T47D (cell line): ENCODE measurements at places on chromosomes 7 and 10.
A peak's percentile ranks its signal among the peaks of the same experiment; 100 is the strongest.

GRCh38 chr7:28685644-28686417 lies 272.3 kb downstream of the TRIL start:
- peak; percentile 67 for DNase-seq

- no peak for DNase-seq
Observed at GRCh38 chr7:133052401-133052756, 29.5 kb downstream of the CHCHD3 start.

GRCh38 chr10:16788125-16788524 lies 29.1 kb downstream of the RSU1 start:
- no peak for DNase-seq

GRCh38 chr10:95841661-95842498 lies 65.9 kb upstream of the CC2D2B start:
- DNase-seq: peak; percentile 23

- DNase-seq: no peak
Observed at GRCh38 chr10:61821153-61821552, 80.3 kb upstream of the ARID5B start.

DNA sequence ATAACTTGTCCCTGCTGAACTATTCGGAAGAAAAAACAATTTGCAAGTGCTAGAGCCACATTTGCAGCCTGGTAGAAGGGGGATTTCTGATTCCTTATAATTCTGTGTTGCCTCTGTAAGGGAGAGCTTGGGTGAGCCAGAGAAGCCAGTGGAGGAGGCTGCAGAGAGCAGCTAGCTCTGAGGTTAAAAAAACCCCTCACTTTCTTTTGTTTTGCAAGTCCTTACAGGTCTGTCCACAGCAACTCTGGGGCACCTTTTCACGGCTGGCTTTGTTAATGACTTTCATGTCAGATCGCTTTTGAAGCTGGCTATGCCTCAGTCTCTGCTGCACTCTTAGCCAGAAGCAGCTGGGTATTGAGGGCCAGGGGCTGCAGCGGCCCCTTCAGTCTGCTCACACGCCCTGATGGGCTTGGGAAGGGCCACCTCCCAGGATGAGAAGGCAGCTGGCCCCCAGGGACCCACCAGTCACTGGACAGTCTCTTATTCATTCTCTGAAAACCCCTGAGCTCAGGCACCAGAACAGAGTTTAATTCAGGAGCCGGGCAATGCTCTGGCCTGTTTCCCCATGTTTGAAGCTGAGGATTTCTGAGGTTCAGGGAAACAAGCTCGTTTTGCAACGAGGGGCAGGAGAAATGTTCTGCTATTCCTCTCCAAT lies 30.9 kb downstream of the TRIM8 start:
- no peak for DNase-seq

DNA sequence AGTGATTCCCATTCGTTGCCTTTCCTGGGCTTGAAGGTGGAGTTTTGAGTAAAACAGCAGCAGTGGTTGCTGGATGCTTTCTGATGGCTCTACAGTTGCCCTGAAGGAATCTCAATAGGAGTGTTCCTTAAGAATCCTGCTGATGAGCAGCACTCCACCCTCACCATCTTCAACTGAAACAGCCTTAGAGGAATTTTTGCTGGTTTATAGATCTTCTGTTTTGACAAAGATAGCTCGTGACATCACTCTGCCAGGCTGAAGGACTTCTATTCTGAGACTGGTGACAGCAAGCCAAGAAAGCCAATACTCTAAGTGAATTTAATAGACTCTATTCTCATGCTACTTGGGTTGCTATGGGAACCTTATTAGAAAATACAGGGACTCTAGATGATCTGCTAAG lies 1014.7 kb downstream of the NRG3 start:
- no peak for DNase-seq

- DNase-seq: no peak
Observed at GRCh38 chr10:22379059-22379458, 33.8 kb downstream of the SPAG6 start.

DNA sequence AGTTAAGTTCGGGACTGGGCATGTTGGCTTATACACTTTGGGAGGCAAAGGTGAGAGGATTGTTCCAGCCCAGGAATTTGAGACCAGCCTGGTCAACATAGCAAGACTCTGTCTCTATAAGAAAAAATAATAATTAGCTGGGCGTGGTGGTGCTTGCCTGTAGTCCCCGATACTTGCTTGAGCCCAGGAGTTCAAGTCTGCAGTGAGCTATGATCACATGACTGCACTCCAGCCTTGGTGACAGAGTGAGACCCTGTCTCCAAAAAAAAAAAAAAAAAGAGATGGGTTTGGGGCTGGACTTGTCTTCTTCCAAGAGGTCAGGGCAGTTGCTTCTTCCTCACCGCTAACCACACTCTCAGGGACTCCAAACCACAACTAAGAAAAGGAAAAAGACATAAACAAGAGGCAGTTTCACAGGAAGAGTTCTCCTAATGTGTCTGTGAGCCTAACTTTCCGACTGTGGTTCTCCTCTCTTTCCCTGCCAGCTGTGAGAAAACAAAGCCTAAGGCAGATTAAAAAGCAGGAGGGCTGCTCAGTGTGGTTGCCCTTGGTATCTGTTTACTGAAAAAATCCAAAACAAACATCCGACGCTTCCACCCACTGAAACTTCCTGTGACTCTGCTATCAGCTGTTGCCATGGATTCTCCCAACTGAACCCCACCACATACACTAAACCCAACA lies 2.4 kb upstream of the SERPINE1 start:
- peak; percentile 10 for DNase-seq
